ENCODE measurements at places on chromosomes 6 and 20.

DNA sequence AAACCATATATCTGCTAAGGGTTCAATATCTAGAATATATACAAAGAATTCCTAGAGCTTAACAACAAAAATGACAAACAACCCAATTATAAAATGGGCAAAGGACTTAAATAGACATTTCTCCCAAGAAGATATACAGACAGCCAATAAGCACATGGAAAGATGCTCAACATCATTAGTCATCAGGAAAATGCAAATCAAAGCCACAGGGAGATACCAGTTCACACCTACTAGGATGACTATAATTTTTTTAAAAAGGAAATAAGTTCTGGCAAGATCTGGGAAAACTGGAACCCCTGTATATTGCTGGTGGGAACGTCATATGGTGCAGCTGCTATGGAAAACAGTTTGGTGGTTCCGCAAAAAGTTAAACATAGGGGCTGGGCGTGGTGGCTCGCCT lies 116.2 kb upstream of the MYL9 start:
- DNase-seq = no peak

GRCh38 chr6:109379711-109380110 lies 2.6 kb downstream of the CD164 start:
- no peak for DNase-seq

DNA sequence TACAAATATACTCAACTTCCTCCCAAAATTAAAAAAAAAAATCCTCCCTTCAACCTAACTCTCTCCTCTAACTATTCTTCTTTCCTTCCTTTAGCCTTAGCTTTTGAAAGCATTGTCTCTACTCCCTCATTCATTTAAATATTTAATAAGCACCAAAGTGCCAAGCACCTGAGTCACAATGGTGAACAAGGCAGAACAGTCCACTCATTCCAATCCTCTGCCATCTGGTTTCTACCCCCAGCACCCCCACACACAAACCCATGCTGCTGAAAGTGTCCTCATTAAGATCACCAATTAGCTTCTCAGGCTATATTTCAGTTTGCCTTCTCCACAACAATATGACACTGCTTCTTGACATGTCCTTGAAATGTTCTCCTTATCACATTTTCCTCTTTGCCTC lies 76.3 kb downstream of the DTNBP1 start:
- DNase-seq = no peak

DNA sequence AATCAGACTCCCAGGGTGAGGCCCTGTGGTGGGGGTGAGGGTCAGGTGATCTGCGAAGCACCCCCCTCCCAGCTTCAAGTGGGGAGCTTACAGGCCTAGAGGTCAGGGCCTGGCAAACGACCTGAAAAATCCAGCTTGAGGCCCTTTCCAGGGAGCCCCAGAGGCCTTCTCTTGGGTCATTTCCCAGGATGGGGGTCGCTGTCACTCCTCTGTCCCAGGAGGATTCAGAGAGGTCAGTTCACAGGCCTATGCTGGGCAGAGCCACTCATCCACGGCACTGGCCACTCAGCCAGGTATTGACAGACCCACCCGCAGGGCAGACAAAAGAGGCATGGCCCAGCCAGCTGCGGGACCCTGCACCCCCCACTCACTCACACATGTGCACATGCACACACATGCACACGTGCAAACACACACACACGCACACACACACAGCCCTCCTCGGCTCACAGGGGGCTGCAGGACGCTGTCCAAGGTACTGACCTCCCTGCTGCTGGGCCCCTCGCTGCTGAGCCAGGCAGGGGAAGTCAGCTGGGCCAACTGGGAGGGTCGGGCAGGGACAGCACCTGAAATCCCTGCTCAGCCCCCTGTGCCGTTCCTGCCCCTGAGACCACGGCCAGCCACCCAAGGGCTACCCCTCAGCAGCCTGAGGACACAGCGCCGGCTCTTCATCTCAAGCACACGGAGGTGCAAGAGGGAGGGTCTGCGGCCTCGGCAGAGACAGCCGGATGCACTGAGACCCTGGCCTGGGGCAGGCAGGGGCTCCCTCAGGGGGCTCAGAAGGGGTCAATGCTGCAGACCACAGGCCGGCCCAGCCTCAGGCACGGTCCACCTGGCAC lies 113.8 kb downstream of the TAF4 start:
- no peak for DNase-seq

GRCh38 chr20:42097741-42098140 lies 479.6 kb upstream of the CHD6 start:
- DNase-seq = no peak

- no peak for DNase-seq
Measured at GRCh38 chr6:93416571-93417420, 2.6 kb downstream of the EPHA7 start.

DNA sequence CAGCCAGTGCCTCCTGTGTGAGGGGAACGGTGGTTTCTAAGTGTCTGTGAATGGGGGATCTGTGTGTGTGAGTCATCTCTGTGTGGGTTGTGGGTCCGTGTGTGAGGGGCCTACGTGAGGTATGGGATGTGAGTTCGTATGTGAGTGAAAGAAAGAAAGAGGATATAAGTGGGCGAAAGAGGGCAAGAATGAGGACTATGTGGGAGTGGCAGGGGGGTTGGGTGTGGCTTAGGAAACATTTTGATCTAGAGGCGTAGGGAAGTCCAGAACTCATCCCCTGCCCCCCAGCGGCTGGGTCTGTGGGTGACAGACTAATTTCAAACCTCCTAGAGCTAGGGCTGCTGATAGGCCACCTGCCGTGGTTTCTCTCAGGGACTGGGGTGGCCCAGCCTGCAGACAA lies 35.5 kb downstream of the DHX35 start:
- no peak for DNase-seq

DNA sequence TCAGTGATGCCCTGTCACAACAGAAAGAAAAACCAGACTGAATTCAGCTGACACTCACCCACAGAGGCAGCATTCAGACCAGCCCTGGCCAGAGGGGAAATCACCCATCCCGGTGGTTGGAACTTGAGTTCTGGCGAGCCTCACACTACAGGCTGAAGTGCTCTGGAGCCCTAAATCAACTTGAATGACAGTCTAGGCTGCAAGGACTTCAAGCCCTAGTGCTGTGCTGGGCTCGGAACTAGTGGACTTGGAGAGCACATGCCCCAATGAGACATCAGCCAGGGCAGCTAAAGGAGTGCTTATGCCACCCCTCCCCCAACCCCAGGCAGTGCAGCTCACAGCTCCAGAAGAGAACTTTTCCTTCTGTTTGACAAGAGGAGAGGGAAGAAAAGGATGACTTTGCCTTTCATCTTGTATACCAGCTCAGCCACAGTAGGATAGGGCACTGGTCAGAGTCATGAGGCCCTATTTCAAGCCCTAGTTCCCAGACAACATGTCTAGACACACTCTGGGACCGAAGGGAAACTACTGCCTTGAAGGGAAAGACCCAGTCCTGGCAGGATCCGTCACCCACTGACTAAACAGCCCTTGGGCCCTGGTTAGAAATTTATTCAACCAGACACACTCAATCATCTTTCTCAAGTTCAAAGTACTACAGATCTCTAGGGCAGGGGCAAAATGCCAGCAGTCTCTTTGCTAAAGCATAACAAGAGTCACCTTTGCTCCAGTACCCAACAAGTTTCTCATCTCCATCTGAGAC lies 43.2 kb upstream of the PNRC1 start:
- DNase-seq = no peak
